Right lobe of liver (tissue), 6 donors: ENCODE measurements at places on chromosomes 3 and 15. TPM values are rescaled to one million over a fixed set of nuclear protein-coding genes. Genes with fewer than 3 reads are reported as not detected.
A peak's percentile ranks its signal among the peaks of the same experiment; 100 is the strongest.

DNA sequence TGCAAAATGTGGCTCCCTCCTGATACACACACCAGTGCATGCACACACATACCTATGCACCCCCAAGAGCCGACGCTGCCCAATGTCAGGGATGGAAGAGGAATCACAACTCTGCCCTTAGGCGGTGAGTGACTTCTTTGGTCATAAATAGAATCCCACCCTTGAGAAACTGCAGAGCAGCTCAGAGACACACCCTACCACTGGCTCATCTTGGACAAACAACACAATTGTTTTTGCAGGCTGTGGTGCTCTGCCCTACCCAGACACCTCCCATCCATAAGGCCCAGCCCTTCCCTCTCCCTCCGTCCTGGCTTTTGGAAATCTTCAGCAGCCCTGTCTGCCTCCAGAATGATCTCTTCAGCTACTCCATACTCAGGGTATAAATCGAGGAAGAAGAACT lies 73.8 kb upstream of the HRH1 start:
- DNase-seq, result no peak

Gene LDHAL6B
- not detected for total RNA-seq

Gene SLC2A2
- total RNA-seq, result 464 TPM

DNA sequence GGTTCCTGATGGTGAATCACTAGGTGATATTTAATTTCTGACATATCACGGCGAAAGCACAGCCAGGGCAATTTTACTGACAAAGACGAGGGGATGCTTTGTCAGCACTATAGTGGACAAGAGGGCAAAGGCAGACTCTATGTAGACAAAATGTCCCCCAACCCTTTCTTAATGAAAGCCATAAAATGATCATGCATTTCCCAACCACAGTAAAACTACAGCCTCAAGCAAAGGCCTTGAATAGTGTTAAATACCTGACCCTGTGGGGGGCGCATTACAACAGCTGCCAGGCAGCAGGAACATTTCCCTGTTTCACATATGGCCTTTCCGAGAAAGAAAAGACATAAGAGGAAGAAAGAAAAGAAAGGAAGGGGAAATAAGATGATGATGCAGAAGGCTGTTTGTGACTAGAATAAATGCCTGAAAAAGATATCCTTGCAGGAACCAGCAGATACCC lies 49.5 kb downstream of the GLDN start:
- DNase-seq, result no peak

Gene EXD1
- not detected for total RNA-seq

DNA sequence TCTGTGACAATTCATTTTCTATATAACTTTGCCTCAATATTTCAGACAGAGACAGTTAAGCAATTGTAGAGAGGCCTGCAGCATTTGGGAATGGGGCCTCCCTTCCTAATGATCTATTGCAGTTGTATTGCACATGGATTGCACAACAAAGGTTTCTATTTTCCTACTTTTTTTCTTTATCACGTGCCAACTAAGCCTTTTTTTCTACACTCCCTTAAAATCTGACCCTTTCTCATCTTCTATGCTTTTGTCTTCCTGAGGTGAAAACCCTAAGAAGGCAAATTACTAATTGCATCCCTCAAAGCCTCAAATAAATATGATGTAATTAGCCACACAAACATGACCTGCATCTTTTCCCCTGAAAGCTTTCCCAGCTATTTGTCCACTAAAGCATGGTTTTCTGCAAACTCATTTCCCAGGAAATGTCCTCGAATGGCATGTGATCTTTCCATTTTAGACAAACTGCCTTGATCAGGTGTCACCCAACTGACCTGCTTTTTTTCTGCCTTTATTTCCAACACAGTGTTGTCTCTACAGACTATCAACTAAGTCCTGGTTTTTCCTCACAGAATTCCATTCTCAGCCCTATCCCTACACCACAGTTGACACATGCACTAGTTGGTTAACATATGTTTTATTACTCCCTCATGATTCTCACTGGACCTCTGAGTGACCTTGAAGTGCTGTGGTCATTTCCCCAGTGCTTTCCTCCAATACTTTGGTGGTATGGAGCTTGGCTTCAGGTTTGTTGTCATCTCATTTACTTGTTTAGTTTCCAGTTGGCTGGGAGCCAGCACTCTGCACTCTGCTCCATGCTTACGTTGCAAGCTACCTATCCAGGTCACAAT lies 31.9 kb upstream of the TSC22D2 start:
- DNase-seq, result peak; percentile 64

Gene AGBL1
- total RNA-seq, result not detected

Gene TMEM158
- not detected for total RNA-seq

DNA sequence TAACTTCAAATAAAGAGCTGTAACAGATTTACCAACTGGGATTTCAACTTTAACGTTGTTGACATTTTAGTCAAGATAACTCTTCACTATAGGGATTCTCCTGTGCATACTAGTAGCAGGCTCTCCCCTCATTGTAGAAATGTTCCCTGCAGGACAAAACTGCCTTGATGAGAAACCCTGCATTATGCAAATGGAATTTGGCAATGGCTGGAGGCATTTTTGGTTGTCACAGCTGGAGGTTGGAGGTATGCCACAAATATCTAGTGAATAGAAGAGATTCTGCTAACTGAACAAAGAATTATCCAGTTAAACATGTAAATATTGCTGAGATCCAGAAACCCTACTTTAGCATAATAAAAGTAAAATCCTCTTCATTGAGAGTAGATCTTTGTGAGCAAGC lies 928.8 kb upstream of the ALCAM start:
- DNase-seq, result no peak

Gene AADACL2
- total RNA-seq, result not detected

GRCh38 chr15:92810418-92811138 lies 89.5 kb upstream of the CHD2 start:
- no peak for DNase-seq

DNA sequence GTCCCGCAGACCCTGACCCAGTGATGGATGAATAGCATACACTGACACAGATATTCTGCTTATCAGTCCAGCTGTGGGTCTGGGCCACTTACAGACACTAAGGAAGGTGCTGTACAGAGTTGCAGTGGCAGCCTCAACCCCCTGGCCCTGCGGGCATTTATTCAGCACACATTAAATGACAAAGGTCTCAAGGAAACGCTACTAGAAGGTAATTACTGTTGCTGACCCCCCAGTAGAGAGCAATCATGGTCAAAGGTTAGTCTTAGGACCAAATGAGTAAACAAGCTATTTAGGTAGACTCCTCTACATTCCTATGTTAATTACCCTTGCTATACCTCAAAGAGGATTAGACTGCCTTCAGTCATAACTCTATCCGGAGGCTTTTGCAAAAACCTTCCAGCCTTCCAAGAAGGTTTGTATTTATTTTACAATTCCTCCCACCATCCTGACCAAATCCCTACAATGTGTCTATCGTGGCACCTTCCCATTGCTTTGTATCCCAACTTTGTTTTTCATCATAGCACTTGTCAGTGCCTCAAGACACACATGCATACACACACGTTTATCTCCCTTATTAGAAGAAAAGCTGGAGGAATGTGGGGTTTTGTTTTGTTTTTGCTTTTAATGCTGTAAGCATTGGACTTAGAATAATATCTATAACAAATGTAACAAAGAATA lies 227.9 kb downstream of the PYDC2 start:
- DNase-seq, result no peak

DNA sequence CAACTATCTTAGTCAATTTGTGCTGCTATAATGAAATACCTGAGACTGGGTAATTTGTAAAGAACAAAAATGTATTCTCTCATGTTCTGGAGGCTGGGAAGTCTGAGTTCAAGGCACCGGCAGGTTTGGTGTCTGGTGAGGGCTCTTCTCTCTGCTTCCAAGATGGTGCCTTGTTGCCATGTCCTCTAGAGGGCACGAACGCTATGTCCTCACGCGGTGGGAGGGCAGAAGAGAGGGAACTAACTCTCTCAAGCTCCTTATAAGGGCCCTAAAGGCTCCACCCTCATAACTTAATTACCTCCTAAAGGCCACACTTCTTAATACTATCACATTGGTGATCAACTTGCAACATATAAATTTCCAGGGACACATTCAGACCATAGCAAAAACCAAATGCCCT lies 108.4 kb downstream of the ADAMTSL3 start:
- no peak for DNase-seq

Gene TGM4
- total RNA-seq, result not detected

Gene DNAJA4
- 0.88 TPM for total RNA-seq

DNA sequence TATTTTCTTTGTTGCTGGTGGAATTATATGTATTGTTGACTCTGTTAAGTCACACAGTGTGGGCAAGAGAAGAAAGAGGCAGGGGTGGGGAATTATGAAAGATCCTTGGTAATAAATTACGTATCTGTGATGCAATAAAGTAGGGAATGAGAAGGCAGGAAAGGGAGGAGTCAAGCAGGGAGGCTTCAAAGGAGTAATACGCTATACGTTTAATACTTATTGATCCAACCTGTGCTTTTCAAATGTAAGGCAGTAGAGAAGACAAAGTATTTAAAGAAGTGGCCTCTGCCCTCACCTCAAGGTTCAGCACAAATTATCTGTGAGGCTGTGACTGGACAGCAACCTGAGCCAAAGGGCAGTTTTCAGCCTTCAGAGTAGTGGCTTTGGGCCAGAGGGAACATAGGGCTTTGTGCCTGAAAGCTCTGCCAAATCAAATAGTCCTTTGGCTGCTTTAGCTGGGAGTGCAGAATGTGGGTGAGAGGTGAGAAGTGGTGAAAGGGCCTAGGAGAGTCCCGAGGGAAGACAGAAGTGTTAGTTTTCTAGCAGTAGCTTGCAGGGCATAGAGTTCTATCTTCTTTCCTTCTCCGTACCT lies 1.2 kb upstream of the PLIN1 start:
- peak; percentile 74 for DNase-seq

GRCh38 chr3:112736805-112737566 lies 96.0 kb upstream of the CCDC80 start:
- no peak for DNase-seq

- DNase-seq, result no peak
These were observed 8.1 kb upstream of the SRPRB start for GRCh38 chr3:133797396-133798105.

Gene REC114
- not detected for total RNA-seq

DNA sequence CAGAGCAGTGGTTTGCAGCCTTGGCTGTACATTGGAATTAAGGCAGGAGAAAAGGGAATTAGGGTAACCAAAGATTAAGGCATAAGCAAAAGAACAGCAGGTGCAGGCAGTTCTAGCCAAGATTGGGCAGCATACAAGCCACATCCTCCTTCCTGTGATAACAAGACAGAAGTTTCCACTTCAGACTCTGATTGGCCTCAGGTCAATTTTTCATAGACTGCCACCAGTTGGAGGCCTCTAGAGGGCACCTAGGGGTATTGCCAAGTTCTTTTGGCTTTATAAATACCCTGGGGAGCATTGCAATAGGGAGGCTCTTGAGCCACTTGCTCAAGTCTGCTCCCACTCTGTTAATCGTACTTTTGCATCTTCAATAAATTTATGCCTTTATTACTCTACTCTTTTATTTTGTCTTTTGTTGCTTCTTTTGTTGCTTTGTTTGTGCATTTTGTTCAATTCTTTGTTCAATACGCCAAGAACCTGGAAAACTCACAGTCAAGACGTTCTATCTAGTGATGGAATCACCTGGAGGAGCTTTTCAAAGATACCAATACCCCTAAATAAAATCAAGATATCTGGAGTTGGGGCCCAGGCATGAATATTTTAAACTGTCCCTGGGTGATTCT lies 32.2 kb upstream of the FMN1 start:
- DNase-seq, result no peak

GRCh38 chr3:171165983-171166382 lies 139.5 kb upstream of the SLC2A2 start:
- DNase-seq, result no peak

- no peak for DNase-seq
These were observed 11.9 kb downstream of the MCM2 start for GRCh38 chr3:127610105-127610504.

DNA sequence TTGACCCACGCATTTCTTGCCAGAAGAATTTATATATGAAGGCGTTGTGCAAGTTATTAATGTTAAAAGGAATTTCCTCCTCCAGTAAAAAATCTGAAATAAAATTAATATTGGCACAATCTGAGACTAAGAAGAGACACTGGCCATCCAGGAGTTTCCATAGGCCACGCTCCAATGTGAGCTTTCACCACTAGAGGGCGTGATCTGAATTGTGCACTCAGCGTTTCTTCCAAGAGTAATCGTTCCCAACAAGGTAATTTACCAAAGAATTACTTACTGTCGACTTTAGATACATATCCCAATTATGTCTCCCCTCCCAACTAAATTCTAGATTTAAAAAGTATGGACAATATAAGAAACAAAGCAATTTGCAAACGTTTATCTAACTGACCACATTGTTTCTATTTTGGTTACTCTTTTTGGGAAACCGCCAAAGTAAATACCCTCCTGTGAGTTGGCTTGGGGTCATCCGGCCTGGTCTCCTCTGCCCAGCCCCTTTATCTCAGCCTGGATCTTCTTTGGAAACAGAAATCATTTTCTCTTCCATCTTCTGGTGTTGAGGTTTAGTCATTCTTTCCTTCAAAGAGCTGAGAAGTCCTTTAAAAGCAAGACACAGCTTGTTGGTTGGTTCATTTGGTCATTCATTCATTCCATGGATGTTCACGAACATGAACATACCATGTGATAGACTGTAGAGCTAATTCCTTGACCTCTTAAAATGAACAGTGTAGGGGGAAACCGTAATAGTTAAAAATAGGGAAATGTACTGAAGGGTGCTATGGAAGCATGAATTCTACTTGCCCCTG lies 26.2 kb downstream of the POLR2M start:
- peak; percentile 63 for DNase-seq

Gene SPSB4
- total RNA-seq, result not detected

Gene EOMES
- 0.23 TPM for total RNA-seq

DNA sequence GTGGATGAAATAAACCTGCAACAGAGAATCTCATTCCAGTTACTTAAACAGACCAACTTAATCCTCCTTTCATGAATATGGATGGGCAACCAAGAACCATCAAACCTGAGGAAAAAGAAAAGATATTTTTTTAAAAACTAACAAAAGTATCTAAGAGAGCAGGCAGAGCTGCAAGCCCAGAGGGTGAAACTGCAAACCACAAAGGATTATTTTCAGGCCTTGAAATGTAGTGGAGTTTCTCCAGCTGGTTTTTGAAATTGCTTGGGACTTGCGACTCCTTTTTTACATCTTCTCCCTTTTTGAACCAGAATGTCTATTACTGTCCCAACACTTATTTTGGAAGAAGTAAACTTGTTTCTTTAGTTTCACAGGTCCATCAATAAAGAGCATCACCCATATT lies 87.4 kb downstream of the STAG1 start:
- DNase-seq, result no peak

DNA sequence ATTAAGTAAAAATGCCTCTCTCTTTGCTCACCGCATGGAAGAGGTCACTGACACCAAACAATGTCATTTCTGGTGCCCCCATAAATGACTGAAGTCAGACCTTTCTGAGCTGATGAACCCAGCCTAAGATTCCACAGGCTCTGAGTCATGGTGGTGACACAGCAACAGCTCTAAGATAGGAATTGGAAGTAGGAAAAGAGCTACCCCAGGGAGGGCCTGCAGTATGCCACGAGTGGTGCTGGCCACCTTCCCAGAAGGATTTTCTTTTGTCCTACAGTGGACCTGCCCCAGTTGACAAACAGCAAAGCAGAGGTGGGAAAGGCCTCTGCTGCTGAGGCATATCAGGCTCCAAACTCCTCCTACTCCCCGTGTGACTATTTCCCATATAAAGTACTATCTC lies 208.1 kb downstream of the MINAR1 start:
- DNase-seq, result peak; percentile 43
